Hepatocyte (in vitro differentiated cells): ENCODE measurements at places on chromosomes 2 and 18. TPM values are rescaled to one million over a fixed set of nuclear protein-coding genes. Genes with fewer than 3 reads are reported as not detected.

Gene HNMT
- 16.4 and 23.4 TPM in 2 replicates for polyA plus RNA-seq

Gene CCNT2
- polyA plus RNA-seq: 13.1 and 14.9 TPM in 2 replicates

Gene NCK2
- 80.3 and 100 TPM in 2 replicates for polyA plus RNA-seq

Gene SPHKAP
- not detected in 2 replicates for polyA plus RNA-seq

Gene EVX2
- polyA plus RNA-seq: 1.3 and 1.7 TPM in 2 replicates

Gene PNPT1
- polyA plus RNA-seq: 15.6 and 17.1 TPM in 2 replicates

Gene RAPGEF4
- polyA plus RNA-seq: 1.00 and 2.0 TPM in 2 replicates

- H3K4me3 ChIP-seq: no peak overlapping the region
- no peaks in the 10 kb centered on the region for H3K4me1 ChIP-seq
- DNase-seq: no peak
- H3K27me3 ChIP-seq: no peaks in the 10 kb centered on the region
Measured at GRCh38 chr2:185337033-185337432, 401.6 kb upstream of the FSIP2 start.

DNA sequence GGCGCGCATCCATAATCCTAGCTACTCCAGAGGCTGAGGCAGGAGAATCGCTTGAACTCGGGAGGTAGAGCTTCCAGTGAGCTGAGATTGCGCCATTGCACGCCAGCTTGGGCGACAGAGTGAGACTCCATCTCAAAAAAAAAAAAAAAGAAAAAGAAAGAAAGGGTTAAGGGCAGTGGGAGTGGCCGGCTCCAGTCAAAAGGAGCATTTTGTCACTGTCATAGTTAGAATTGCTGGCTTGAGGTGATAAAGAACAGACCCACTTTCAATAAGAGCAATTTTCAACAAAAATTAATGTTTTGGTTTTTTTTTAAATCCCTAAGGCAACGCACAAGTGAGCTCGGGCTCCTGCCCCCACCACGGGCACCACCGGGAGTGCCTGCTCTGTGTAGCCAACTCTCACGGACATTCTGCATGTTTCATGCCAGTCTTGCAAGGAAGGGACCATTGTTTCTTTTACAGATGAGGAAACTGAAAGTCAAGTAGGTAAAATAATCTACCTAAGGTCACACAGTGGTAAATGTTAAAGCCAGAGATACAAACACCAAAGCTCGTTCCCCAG, 8.5 kb downstream of the CIB4 start:
- H3K27ac ChIP-seq: no peak overlapping the region
- peaks cover 21% of the 10 kb centered on the region for H3K4me1 ChIP-seq
- no peak for DNase-seq
- H3K27me3 ChIP-seq: no peaks in the 10 kb centered on the region
- H3K4me3 ChIP-seq: no peak overlapping the region

GRCh38 chr2:151775057-151775740, 40.9 kb upstream of the NEB start:
- H3K4me1 ChIP-seq: no peaks in the 10 kb centered on the region
- no peaks in the 10 kb centered on the region for H3K36me3 ChIP-seq
- no peak overlapping the region for H3K4me3 ChIP-seq
- H3K27me3 ChIP-seq: no peaks in the 10 kb centered on the region
- no peak for DNase-seq
- H3K27ac ChIP-seq: no peak overlapping the region

DNA sequence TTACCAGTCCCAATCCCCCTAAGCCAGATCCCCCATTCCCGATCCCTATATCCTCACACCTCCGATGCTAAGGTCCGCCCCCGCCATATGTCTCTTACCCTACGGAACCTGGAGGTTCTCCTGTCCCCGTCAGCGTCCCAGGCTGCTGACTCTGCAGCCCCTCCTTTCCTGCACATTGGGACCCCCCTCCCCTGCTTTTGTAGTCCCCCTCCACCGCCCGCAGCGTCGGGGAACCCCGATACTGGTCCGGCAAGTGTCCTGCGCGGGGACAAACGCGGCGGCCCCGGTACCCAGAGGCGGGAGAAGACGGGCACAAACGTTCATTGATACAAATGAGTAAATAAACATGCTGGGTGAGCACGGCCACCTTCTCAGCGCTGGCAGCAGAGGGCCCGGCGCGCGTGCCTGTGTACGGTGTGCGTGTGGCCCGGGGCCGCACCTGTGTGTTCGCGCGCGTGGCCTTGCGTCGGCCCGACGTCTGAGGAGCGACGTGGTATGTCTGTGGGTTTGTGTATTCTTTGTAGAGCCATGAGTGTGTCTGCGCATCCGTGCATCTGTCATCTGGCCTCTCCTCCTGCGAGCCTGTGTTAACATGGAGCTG, 2.0 kb upstream of the CYP26B1 start:
- no peaks in the 10 kb centered on the region for H3K36me3 ChIP-seq
- H3K4me3 ChIP-seq: peak overlapping the region; percentile 49
- H3K27me3 ChIP-seq: peaks cover 53% of the 10 kb centered on the region
- no peak for DNase-seq
- peak overlapping the region; percentile 26 for H3K27ac ChIP-seq

DNA sequence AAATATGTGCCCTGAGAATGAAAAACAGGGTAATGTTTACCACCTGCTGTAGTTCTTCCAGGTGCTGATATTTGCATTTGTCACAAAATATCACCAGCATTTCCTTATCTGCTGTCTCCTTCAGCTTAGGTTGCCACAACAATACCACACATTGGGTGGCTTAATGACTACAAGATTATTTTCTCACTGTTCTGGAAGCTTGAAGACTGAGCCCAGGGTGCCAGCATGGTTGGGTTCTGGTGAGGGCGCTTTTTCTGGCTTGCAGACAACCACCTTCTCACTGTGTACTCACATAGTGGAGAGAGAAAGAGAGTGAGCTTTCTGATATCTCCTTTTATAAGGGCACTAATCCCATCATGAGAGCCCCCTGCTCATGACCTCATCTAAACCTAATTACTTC, 407.5 kb upstream of the RGPD4 start:
- H3K27me3 ChIP-seq: no peaks in the 10 kb centered on the region
- H3K36me3 ChIP-seq: no peaks in the 10 kb centered on the region
- no peak overlapping the region for H3K27ac ChIP-seq
- no peak overlapping the region for H3K4me3 ChIP-seq

DNA sequence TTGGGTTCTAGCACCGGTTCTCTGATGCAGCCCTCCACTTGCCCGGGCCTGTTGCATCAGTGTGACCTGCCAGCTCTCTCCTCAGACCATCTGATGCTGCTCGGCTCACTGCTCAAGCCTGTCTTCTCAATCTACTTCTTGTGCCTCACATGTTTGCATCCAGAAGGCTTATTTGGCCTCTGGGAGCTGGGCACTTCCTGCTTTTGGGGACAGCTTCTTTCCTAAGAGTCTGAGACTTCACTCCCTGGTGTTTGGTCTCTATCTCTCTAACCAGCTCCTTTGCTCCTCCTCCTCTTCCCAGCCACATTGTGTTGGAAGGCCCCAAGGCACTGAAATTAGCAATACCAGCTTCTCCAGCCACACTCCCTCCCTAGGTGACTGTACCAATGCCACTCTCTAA, 212.8 kb downstream of the CDCA7 start:
- no peaks in the 10 kb centered on the region for H3K36me3 ChIP-seq
- no peak overlapping the region for H3K4me3 ChIP-seq
- H3K27me3 ChIP-seq: no peaks in the 10 kb centered on the region
- no peak overlapping the region for H3K27ac ChIP-seq

DNA sequence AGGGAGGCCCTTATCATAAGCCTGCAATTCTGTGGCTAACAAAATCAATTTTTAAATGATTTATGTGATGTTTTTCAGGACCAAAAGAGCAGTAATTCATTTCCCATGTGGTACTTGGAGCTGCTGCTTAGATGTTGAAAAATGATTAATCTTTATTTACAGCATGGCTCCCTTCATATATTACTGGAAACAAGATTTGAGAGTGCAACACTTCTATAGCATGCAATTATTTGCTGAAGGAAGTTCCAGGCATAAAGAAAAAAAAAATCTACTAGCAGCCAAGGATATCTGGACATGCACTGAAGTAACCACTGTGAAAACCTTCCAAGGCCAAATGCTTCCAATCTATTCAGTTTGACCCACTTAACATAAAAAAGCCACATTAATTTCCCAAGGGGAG, 186.3 kb downstream of the SLC8A1 start:
- H3K4me3 ChIP-seq: no peak overlapping the region
- no peaks in the 10 kb centered on the region for H3K4me1 ChIP-seq
- no peak for DNase-seq
- no peak overlapping the region for H3K27ac ChIP-seq
- H3K27me3 ChIP-seq: no peaks in the 10 kb centered on the region

GRCh38 chr2:123840016-123840415, 185.1 kb upstream of the CNTNAP5 start:
- H3K4me3 ChIP-seq: no peak overlapping the region
- H3K36me3 ChIP-seq: no peaks in the 10 kb centered on the region
- no peaks in the 10 kb centered on the region for H3K27me3 ChIP-seq
- H3K4me1 ChIP-seq: no peaks in the 10 kb centered on the region
- no peak for DNase-seq

- H3K36me3 ChIP-seq: no peaks in the 10 kb centered on the region
- no peak for DNase-seq
- H3K4me3 ChIP-seq: no peak overlapping the region
- no peak overlapping the region for H3K27ac ChIP-seq
Measured at GRCh38 chr2:204239411-204240165, 303.0 kb downstream of the ICOS start.

GRCh38 chr2:230869914-230870543, 5.3 kb downstream of the ITM2C start:
- DNase-seq: no peak
- H3K27me3 ChIP-seq: no peaks in the 10 kb centered on the region
- no peaks in the 10 kb centered on the region for H3K36me3 ChIP-seq
- H3K4me3 ChIP-seq: no peak overlapping the region
- H3K4me1 ChIP-seq: peaks cover 66% of the 10 kb centered on the region

DNA sequence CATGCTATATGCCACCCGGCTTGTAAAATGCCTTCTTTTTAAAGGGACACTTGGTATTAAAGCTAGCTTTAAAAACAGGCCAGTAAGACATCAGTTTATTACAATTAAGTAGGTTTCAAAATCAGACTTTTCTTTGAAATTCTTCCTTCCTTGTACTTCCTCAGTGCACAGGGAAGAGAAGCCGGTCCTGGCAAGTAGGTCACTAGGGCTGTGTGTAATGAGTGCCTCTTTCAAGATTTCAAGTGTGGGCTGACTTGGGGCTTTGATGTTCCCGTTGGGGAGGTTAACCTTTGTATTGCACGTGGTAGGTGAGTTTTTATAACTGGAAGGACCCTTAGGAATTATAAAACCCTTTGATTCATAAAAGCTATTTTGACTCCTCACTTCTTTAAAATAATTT, 566.4 kb upstream of the ID2 start:
- no peak for DNase-seq
- no peaks in the 10 kb centered on the region for H3K36me3 ChIP-seq
- peaks cover 21% of the 10 kb centered on the region for H3K4me1 ChIP-seq
- no peaks in the 10 kb centered on the region for H3K27me3 ChIP-seq

DNA sequence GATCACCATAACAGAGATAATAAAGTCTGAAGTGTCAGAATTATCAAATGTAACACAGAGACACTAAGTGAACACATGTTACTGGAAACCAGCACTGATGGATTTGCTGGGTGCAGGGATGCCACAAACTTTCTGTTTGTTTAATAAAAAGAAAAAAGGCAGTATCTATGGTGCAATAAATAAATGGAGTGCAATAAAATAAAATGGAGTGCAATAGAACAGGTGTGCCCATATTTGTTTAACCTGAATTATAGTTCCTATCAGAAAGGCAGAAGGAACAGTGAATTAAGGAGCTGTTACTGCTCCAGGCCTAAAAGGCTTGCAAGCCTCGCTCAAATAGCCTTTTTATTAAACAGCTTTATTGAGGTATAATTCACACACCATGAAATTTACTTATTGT, 81.0 kb upstream of the KIDINS220 start:
- no peaks in the 10 kb centered on the region for H3K27me3 ChIP-seq
- no peak for DNase-seq
- H3K36me3 ChIP-seq: no peaks in the 10 kb centered on the region
- no peak overlapping the region for H3K4me3 ChIP-seq

- no peaks in the 10 kb centered on the region for H3K4me1 ChIP-seq
- H3K27me3 ChIP-seq: no peaks in the 10 kb centered on the region
- no peak overlapping the region for H3K4me3 ChIP-seq
- DNase-seq: no peak
- no peak overlapping the region for H3K27ac ChIP-seq
- H3K36me3 ChIP-seq: no peaks in the 10 kb centered on the region
Measured at GRCh38 chr2:33370636-33371265, 105.7 kb upstream of the RASGRP3 start.

DNA sequence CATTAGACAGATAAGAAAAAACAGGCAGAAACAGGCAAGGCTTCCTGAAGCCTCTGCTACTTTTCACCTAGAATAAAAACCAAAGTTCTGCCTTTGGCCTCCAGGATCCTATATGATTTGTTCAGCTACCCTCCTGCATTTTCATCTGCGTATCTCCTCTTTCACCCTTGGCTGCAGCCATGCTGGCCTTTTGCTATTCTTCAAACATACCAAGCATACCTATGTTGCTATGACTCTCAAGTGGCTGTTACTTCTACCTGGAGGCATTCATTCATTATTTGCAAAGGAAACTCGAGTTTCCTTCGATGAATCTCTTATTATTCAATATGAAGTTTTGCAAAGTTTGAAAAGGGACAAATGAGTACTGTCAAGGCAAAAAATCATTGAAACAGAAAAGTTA, 106.4 kb upstream of the HNMT start:
- H3K4me1 ChIP-seq: no peaks in the 10 kb centered on the region
- no peak for DNase-seq
- H3K36me3 ChIP-seq: no peaks in the 10 kb centered on the region
- no peak overlapping the region for H3K27ac ChIP-seq

DNA sequence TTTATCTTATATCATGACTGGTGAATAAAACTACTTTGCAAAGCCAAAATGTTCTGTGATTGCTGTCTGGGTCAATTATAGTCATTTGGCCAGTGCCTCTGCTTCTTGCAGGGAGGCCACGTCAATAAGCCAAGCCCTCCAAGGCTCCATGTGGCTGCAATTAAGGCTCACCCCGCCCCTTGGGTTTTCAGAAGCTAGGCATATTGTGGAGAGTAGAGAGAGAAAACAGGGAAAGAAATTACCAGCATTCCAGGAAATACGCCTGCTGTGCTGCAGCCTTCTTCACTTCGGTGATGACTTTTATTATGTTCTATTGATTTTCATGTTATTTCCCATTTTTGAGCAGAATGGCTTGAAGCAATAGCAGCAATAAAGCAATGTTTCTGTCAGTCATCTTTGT, 319.7 kb downstream of the SOX11 start:
- peaks cover 5% of the 10 kb centered on the region for H3K4me1 ChIP-seq
- no peak overlapping the region for H3K27ac ChIP-seq
- no peaks in the 10 kb centered on the region for H3K27me3 ChIP-seq
- no peak overlapping the region for H3K4me3 ChIP-seq
- DNase-seq: peak; percentile 11
- H3K36me3 ChIP-seq: no peaks in the 10 kb centered on the region

DNA sequence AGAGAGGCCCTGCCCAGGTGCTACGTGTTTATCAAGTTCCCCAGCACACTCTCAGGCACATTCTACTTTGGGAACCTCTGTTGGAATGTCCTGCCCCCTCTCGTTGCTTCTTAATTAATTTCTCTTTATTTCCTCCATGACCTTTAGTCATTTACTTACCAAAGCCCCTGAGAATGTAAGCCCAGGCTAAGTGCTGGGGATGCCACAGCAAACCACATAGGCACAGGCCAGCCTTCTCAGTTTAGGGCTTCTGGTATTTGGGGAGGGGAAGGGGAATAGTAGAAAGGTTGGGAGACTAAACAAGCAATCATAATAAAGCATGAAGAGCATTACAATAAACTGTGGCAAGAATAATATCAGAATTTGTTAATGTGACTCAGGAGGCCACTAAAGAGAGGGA, 85.7 kb downstream of the EVA1A start:
- H3K4me1 ChIP-seq: peaks cover 2% of the 10 kb centered on the region
- no peaks in the 10 kb centered on the region for H3K36me3 ChIP-seq
- no peaks in the 10 kb centered on the region for H3K27me3 ChIP-seq
- H3K4me3 ChIP-seq: no peak overlapping the region
- DNase-seq: no peak

GRCh38 chr18:44625386-44625785, 55.3 kb upstream of the SETBP1 start:
- DNase-seq: no peak
- no peak overlapping the region for H3K4me3 ChIP-seq
- H3K4me1 ChIP-seq: peaks cover 5% of the 10 kb centered on the region
